ENCODE measurements at places on chromosomes 7 and 10. TPM values are rescaled to one million over a fixed set of nuclear protein-coding genes. Genes with fewer than 3 reads are reported as not detected.
A peak's percentile ranks its signal among the peaks of the same experiment; 100 is the strongest.

UTF1 gene
- not detected for total RNA-seq

ZNF3 gene
- total RNA-seq: 29.9 TPM

OR13A1 gene
- not detected for total RNA-seq

GPR26 gene
- not detected for total RNA-seq

PNLIPRP2 gene
- not detected for total RNA-seq

- no peak for DNase-seq
These were observed 4.4 kb downstream of the PRF1 start for GRCh38 chr10:70597856-70598815.

- no peak for DNase-seq
These were observed at the start of gene TWIST1 for GRCh38 chr7:19117091-19117869. TSS of gene TWIST1 (minus strand) at chr7:19117636. CDS start at chr7:19117321, 315 bp downstream.

GRCh38 chr7:140304191-140304799 lies 94.0 kb downstream of the SLC37A3 start:
- DNase-seq: no peak

GRCh38 chr7:149552799-149553198 lies 55.2 kb upstream of the ZNF746 start:
- no peak for DNase-seq

DNA sequence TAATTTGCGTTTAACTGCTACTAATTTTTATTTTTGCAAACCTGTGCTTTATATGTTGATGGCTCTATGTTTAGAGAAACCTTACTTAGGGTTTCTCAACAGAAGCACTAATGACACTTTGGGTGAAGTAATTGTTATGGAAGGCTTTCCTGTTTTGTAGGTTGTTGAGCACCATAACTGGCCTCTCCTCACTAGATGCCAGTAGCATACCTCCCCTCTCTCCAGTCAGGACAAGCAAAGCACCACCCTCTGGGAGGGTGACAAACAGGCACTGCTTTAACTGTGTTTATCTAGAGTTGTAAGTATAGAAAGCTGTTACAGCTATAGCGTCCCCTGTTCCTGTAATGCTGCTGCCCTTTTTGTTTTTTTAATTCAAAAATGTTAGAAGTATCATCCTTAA lies 60.9 kb downstream of the WAC start:
- DNase-seq: no peak

GRCh38 chr10:98361131-98362025 lies 53.6 kb downstream of the PYROXD2 start:
- DNase-seq: peak; percentile 99
